ENCODE measurements at places on chromosomes 12 and 14.

GRCh38 chr12:121803861-121804416, at the start of gene SETD1B:
SETD1B (plus strand) TSS chr12:121804009; CDS start chr12:121804738, 729 bp downstream.
- DNase-seq = peak; percentile 68

DNA sequence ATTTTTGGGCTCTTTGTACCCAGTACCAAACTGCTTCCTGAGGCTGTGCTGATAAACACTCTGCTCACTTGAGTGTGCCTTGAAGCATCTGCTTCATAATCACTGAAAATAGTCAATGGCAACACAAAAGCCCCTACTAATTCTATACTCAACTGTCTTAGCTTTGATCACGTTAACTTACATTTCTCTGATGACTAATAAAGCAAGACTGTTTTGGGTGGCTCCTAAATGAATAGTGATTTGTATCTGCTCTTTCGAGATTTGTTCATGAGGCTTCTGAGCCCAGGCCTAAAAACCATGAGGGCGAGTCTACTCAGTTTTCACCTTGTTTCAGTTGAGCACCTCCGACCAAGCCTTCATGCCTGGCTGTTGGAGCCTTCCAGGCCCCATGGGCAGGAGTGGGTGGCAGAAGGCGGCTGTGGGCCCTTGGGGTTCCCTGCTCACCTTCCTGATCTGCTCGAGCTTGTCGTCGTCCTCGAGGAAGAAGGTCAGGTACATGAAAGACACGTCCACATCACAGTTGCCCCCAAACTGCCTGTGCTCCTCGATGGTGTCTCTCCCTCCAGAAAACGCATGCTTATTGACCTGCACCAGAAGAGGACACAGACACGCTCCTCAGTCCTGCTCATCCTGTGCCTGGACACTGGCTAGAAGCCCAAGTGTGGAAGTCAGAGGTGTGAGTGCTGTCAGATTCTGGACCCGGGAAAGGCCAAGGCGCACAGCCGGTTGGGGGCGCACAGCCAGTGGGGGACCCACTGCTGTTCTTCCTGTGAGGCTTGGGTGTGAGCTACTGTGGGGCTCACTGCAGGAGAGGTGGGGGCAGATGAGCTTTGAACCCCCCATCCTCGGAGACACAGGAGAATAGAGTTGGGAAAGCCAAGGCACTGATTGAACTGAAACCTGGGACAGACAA, 13.7 kb downstream of the SLC25A47 start:
- no peak for DNase-seq

DNA sequence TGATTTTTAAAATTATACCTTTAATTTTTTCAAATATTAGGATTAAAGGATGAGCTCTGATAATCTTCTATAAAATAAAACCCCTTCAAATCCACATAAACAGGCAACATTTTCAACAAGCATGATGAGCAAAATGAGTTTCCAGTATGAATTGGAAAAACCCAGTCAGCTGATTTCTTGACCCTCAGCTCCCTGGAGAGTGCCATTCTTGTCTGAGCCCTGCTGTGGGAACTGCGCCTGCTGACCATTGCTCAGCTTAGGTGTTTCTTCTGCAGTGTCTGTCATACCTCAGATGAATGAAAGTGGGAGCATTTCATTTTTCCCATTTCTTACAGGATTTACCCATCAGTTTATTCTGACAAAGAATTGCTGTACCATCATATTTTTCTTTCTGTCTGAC, 27.6 kb downstream of the MAPKAPK5 start:
- no peak for DNase-seq

DNA sequence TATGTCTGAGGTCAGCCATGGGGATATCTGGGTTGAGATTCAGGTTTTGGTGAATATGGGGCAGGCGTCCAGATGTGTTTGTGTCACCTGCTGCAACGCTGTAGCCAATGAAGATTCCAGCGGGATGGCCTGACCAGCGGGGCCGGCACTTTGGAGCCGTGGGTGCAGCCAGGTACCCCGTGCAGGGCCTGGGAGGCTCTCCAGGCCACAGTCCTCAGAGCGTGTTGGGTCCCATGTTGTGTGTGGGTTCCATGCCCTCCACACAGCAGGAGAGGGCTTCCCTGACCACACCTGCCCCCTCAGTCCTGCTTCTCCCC, 2.8 kb upstream of the TEX22 start:
- DNase-seq = no peak

GRCh38 chr12:47591795-47592194, 114.0 kb downstream of the RPAP3 start:
- no peak for DNase-seq

DNA sequence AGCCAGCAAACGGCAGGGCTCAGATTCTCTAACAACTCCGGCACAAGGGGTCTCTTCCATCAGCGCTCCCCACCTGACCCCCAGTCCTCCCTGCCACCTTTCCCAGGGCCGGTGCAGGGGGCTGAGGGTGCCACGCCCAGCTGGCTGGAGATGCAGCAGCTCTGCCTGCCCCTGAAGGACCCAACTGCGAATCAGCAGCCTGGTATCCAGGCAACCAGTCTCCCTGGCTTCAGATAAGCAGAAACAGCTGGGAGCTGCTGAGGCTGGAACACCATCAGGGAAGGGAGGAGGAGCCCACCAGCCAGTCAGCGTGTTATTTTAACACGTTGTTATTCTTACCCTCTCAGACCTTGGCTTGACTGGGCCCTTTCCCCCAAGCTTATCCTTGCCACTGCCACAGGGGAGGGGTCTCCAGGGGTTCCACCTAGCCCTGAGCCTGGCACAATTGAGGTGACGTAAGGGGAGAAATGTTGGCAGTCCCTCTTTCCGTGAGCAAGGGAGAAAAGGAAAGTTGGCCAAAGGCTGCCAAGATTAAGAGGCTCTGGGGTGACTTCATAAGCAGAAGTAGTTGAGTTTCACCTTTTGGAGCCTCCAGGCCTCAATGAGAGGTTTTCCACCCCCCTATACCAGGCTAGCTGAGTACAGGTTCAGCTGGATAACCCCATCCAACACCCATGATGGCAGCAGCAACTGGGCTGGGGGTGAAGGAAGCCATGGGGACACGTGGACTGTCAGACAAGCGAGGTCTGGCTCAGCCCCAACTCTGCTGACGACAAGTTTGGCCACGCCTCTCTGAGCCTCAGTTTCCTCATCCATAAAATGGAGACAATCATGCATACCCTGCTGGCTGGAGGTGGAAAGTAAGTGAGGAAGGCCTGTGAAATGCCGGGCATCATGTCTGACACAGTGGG, 91.1 kb downstream of the IRF2BPL start:
- DNase-seq = no peak

Measured in stimulated activated CD8-positive, alpha-beta memory T cell treated with anti-CD3 and anti-CD28 coated beads, Interleukin-4, amount 100 ng/mL, for 48 hours (primary cell).